ENCODE measurements at places on chromosomes 7 and 10. TPM values are rescaled to one million over a fixed set of nuclear protein-coding genes. Genes with fewer than 3 reads are reported as not detected.

C10orf62 gene
- total RNA-seq, result not detected

C7orf33 gene
- total RNA-seq, result not detected

STK31 gene
- total RNA-seq, result not detected

FRMD4A gene
- total RNA-seq, result 27.5 TPM

MYL10 gene
- not detected for total RNA-seq

ZNF503 gene
- total RNA-seq, result 0.83 TPM

PANK1 gene
- total RNA-seq, result 6.7 TPM

ZEB1 gene
- 108 TPM for total RNA-seq

HPS1 gene
- total RNA-seq, result 15.8 TPM

UCN3 gene
- not detected for total RNA-seq

CLCN1 gene
- total RNA-seq, result not detected

CFAP46 gene
- total RNA-seq, result 1.7 TPM

APBB1IP gene
- total RNA-seq, result not detected

CC2D2B gene
- not detected for total RNA-seq

CALN1 gene
- total RNA-seq, result not detected

SRRM3 gene
- total RNA-seq, result 0.18 TPM

TAS2R41 gene
- not detected for total RNA-seq

UBE2D1 gene
- total RNA-seq, result 15.8 TPM

EFCAB10 gene
- not detected for total RNA-seq

H2BK1 gene
- not detected for total RNA-seq

CPXM2 gene
- total RNA-seq, result not detected

ANXA11 gene
- total RNA-seq, result 39.4 TPM

COL26A1 gene
- total RNA-seq, result not detected

BAMBI gene
- 19.4 TPM for total RNA-seq

GPC2 gene
- 1.4 TPM for total RNA-seq

LMOD2 gene
- not detected for total RNA-seq

IFIT1B gene
- not detected for total RNA-seq

CALML3 gene
- total RNA-seq, result not detected

ACSM6 gene
- not detected for total RNA-seq

CCDC172 gene
- not detected for total RNA-seq

LEP gene
- not detected for total RNA-seq

GPR37 gene
- 9.2 TPM for total RNA-seq
